Dorsolateral prefrontal cortex (tissue), 122 donors: ENCODE measurements at places on chromosomes 13 and 19.

- no peak for DNase-seq
Observed at GRCh38 chr13:113096745-113097305, 8.8 kb upstream of the F7 start.

DNA sequence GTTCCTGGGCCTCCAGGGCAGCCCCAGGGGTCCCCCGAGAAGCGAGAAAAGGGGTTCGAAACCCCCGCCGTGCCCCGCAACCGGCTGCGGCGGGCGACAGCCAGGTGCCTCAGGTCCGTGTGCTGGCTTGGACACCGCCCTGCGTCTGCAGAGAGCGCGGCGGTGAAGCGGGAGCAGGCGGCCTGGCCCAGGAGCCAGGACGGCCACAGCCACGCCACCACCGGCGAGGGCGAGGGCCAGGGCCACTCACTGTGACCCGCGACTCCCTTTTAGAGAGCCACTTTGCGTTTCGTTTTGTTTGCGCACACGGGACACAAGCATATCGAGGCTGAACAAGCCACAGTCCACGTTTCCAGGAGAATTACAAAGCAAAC, 110.4 kb downstream of the CRYL1 start:
- DNase-seq = no peak

DNA sequence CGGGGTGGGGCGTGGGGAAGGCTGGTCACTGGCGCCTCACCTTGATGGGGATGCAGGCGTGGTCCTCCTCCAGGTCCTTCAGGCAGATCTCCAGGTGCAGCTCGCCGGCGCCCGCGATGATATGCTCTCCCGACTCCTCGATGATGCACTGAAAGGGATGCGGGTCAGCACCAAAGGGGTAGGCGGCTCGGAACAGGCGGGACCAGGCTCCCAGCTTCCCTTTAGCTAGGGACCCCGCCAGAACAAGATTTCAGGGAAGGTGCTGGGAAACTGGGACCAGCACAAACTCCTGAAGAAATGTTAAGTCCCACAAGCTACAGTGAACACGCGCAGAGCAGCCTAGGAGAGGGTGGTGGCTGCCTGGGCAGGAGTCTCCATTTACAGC, 6.0 kb downstream of the EEF2 start:
- no peak for DNase-seq

GRCh38 chr13:58879114-58879513, 1247.6 kb downstream of the PCDH17 start:
- DNase-seq = no peak

DNA sequence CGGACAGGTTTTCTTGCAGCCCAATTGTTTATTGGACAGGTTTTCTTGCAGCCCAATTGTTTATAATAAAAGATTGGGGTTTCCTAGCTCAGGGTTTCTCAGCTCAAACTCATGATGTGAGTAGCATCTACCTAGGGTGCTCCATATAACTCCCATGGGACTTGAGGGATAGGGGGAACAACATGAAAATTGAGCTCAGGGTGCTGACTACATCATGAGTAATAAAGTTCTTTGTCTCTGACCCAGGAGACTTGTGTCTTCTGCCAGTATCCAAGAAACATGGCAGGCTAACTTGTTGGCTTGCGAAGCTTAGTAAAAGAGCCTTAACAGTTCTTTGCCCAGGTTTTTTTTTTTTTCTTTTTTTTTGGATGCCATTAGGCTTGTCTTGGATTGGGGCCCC, 59.2 kb upstream of the MYCBP2 start:
- DNase-seq = no peak

DNA sequence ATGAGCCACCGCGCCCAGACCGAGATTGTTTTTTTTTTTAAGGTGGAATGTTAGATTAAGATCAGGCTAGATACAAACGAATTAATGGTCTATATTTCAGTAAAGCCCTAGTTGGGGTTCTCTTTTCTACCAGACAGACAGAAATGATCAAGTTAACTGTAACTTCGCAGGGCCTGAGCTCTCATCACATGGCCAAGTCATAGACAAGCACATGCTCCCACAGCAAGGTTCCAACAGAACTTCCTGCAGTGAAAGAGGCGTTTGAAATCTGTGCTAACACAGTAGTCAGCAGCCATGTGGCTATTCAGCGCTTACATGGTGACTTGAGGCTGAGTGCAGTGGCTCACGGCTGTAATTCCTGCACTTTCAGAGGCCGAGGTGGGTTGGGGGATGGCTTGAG, 34.7 kb upstream of the SEMA6B start:
- DNase-seq = no peak

GRCh38 chr13:86355301-86355700, 556.1 kb upstream of the SLITRK6 start:
- DNase-seq = no peak

GRCh38 chr13:97257800-97258799, 36.0 kb downstream of the MBNL2 start:
- no peak for DNase-seq

GRCh38 chr19:35267818-35268535, 785 bp upstream of the USF2 start:
- DNase-seq = peak; percentile 63

DNA sequence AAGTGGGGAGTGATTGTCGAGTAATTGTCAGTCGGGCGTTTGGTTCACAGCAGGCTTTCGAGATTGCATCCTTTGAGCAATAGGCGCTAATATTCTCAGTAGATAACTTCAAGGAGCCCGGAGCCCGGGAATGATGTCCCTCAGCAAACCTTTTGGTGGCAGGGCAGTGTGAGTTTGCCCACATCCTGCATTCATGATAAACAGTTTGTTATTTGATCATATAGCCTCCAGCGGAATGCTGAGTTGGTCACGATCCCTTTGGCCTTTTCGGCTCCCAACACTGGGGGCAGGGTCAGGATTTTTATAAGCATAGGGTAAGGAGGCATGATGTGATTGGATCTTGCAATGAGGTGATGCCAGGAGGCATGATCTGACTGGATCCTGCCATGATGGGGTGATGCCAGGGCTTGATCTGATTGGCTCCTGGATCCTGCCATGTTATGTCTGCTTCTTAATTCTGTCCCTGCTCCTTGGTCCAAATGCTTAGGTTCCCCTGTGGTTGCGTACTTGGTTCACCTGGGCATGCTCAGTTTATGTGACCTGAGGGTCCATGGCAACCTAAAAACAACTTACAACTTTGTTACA, 38.2 kb upstream of the IGSF23 start:
- DNase-seq = no peak

- DNase-seq = no peak
Observed at GRCh38 chr19:31715249-31715945, 366.2 kb upstream of the TSHZ3 start.

DNA sequence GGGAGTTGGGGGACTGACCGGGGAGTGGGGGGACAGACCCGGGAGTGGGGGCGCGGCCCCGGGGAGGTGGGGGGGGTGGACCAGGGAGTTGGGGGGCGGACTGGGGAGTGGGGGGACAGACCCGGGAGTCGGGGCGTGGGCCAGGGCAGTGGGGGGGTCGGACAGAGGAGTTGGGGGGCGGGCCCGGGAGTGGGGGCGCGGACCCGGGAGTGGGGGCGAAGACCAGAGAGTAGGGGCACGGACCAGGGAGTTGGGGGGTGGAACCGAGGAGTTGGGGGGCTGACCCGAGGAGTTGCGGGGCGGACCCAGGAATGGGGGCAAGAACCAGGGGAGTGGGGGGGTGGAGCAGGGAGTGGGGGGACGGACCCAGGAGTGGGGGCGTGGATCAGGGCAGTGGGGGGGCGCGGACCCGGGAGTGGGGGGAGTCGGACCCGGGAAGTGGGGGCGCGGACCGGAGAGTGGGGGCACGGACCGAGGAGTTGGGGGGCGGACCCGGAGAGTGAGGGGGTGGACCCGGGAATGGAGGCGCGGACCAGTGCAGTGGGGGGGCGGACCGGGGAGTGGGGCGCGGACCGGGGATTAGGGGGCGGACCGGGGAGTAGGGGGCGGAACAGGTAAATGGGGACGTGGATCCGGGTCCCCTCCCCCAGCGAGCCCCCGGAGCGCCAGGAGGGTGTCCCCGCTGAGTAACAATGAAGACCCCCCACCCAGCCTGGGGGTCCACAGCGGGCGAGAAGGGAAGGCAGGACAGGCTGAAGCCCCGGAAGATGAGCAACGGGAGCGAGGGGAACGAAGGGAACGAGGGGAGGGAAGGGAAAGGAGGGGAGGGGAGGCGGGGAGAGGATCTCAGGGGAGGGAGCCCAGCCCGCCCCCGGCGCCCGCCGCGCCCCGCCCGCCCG, 589 bp downstream of the R3HDM4 start:
- no peak for DNase-seq

- DNase-seq = no peak
Observed at GRCh38 chr13:51771418-51772104, 32.4 kb downstream of the DHRS12 start.

DNA sequence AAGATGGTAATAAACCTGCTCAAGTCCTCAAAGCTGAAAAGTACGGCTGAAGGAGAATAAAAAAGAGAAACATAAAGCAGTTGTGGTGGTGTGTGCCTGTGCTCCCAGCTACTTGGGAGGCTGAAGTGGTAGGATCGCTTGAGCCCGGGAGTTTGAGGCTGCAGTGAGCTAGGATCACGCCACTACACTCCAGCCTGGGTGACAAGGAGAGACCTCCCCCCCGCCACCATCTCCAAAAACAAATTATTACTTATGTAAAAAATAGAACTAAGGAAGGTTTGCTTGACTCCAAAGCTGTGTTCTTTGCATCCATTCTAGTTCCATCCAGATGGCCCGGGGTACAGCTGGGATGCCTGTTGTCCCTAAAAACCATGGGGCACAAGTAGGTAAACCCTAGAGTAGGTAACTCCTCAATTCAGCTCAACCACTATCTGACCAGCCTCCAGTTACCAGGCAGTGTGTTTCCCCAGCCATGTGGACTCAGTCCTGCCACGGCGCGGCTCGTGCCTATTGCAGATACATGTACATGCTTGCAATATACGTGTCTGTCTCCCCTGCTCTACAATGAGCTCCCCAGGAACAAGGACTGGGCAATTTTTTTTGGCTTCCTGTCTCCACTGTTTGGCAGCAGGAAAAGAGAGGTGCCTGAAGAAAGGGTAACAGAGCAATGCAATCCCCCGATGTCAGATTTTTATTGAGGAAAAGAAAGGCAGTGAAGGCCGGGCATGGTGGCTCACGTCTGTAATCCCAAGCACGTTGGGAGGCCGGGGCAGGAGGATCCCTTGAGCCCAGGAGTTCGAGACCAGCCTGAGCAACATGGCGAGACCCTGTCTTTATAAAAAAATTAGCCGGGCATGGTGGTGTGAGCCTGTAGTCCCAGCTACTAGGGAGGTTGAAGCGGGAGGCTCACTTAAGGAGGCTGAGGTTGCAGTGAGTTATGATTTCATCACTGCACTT, 101.3 kb downstream of the GNG7 start:
- DNase-seq = peak; percentile 9

- DNase-seq = peak; percentile 18
Observed at GRCh38 chr19:41324921-41325639, 15.1 kb downstream of the CCDC97 start.

- no peak for DNase-seq
Observed at GRCh38 chr19:13778398-13778797, 4.1 kb downstream of the C19orf53 start.

GRCh38 chr13:95154413-95154886, 146.8 kb downstream of the ABCC4 start:
- DNase-seq = no peak

GRCh38 chr13:97976610-97977521, 23.4 kb downstream of the IPO5 start:
- no peak for DNase-seq

GRCh38 chr19:19774354-19775033, 41.6 kb upstream of the ZNF14 start:
- DNase-seq = no peak

DNA sequence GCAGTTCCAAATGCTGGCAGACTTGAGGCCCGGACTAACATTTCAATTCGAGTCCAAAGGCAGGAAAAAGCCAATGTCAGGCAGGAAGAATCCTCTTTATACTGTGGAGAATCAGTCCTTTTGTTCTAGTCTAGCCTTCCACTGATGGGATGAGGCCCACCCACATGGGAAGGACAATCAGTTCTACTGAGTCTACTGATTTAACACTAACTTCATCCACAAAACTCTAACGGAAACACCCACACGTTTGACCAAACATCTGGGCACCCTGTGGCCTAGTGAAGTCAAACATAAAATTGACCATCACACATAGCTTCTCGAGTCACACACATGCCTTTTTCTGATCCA, 100.3 kb downstream of the UBL3 start:
- DNase-seq = no peak

- DNase-seq = no peak
Observed at GRCh38 chr13:26561651-26562511, 4.4 kb downstream of the WASF3 start.

DNA sequence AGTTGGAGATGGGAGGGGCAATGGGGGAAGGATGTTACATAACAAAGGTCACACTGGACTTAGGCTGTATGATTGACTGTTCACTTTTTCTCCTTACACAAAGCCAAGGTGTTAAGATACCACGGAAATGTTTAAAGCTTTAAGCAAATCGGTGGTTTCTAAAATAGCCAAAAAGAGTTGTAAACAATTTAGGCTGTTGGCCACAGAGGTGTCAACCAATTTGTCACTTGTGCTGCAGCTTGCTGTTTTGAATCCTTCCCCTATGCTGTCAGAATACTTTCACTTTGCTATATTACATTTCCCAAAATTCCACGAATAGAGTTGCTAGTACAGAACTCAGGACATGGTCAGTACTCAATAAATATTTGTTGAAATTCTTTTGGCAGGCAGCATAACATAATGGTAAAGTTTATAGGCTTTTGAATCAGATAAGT, 149.3 kb downstream of the VWA8 start:
- DNase-seq = no peak

GRCh38 chr19:3753631-3754410, 7.7 kb downstream of the APBA3 start:
- DNase-seq = no peak

DNA sequence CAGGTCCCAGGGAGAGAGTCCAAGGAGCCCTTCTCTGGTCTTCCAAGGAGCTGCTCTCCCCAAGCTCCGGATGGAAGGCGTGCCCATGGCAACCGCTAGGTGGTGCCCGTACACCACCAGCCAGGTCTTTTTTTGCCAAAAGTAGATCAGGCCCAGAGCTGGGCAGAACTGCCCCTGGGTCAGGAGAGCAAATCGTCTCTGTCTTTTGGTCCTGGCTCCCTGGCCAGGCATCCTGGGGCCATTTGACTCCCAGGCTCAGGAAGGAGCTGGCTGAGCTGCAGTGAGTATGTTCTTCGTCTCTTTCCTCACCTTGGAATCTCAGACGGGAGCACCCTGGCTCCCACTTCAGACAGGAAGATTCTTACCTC, 24.6 kb upstream of the BCL3 start:
- peak; percentile 70 for DNase-seq

DNA sequence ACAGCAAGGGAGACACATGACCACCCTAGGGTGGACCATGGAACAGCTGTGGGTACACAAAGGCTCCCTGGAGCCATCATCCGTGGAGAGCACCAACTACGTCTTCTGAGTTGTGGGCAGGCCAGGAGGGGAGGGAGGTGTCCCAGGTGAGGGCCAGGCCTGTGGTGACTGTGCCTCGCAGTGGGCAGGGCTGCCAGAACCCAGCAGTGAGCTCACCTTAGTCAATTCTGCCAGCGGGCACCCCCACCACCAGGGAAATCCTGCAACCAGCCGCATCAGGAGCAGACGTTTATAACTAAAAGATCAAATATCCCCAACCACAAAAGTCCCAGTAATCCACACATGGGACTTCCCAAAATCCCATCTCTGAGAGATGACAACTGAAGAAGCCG, 19.6 kb downstream of the ELL start:
- DNase-seq = no peak

- DNase-seq = no peak
Observed at GRCh38 chr19:45667620-45668341, at the start of gene GIPR. TSS of gene GIPR (plus strand) at chr19:45668221. CDS start at chr19:45669521, 1,300 bp downstream.

GRCh38 chr13:51153527-51153926, 42.5 kb upstream of the C13orf42 start:
- DNase-seq = no peak
